Smooth muscle cell of the brain vasculature (primary cell): ENCODE measurements at places on chromosomes 7 and 10.
A peak's percentile ranks its signal among the peaks of the same experiment; 100 is the strongest.

DNA sequence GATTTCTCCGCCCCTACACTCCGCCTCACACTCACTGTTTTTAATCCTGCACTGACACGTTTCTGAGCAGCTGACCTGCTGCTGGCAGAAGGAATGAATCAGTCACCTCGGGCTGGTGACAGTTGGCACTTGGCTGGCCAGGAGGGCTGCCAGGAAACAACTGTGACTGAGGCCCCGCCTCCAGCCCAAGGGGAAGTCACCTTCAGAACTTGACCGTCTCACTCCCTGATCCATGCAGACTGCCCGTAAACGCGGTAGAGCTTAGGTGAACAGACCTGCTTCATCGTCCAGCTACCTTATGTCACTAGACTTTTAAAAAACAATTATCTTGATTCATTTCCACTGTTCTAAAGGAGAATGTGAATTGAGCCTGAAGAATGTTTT, 107.5 kb downstream of the DOCK1 start:
- DNase-seq: no peak

GRCh38 chr7:117098457-117098856, 145.2 kb downstream of the ST7 start:
- DNase-seq: peak; percentile 50

- DNase-seq: no peak
Measured at GRCh38 chr10:80671847-80672246, 134.1 kb downstream of the SH2D4B start.

DNA sequence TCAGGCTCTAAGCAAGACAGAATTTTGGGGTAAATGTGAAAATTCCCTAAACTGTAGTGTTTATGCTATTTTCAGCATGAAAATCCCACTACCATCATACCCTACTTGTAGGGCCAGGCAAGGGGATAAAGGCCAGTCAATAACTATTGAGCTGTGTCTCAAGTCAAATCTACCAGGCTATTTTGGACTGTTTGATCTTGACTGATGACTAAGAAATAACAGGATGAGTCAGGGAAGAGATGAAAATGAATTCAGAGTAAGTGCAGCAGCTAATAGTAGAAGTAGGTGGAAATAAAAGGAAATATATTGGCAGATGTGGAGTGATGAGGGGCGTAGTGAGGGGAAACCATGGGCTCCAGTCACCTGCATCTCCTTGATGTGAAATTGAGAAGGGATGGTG, 225.8 kb upstream of the PHYHIPL start:
- DNase-seq: no peak

DNA sequence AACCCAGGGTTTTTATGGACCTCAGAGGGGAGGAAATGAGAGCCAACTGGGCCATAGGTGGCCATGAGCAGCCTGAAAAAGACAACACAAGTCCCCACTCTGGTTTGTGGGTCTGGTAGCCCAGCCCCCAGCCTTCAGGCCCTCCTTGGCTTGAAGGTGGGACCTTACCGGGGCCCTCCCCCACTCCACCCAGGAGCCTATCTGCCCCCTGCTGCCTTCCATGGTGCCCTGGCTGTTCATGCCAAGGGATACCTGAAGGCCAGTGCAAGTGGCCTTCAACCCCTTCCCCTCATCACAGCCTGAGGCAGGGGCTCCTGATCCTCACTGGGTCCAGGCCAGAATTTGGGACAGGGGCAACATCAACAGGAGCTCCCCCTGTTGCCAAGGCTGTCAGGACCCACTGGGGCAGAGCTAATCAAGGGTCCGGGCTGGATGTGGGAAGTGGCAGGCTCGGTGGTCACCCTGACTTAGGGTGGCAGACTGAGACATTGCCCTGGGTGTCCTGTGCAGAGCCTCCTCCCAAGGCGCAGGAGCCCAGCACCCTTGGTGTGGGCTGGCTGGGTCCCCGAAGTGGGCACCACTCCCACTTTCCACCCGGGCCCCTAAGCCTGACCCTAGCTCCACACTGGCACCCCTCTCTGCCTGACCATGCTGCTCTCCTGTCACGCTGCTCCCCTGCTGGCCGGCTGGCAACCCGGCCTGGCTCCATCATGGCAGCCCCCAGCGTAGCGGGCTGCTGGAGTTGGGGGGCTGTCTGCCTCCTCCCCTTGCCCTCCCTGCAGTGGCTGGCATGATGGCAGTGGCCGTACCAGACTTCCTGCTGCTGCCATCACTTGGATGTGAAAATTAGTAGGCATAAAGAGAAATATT, 6.4 kb downstream of the WDFY4 start:
- DNase-seq: no peak

DNA sequence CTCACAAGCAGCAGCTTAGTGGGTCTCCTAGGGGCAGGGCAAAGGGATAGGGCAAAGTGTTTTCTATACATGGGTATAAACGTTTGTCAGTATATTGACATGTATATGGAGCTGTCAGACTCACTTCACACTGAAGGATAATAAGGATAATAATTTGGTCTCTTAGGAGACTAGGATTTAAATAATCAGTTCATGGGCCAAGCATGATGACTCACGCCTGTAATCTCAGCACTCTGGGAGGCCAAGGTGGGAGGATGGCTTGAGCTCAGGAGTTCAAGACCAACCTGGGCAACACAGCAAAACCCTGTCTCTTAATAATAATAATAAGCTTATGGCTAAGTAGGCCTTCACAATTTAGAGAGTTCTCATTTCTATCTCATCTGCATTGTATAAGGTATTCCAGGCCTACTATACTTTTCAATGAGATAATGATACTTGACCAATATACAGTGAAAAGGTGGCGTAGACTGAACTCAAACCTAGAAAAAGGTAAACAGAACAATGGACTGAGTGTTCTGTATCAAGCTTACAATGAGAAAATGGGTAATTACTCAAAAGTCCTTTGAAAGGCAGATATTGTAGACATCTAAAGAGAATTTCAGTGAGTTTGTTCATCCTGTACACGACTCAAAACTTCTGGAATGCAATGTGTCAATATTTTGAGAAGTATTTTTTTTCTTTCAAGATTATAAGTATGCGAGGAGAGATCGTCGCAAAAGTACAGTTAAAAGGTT, 7.0 kb downstream of the GSAP start:
- no peak for DNase-seq

GRCh38 chr7:47766126-47766525, 182.1 kb downstream of the PKD1L1 start:
- no peak for DNase-seq

- peak; percentile 45 for DNase-seq
Measured at GRCh38 chr10:121900443-121901174, 27.2 kb downstream of the ATE1 start.

DNA sequence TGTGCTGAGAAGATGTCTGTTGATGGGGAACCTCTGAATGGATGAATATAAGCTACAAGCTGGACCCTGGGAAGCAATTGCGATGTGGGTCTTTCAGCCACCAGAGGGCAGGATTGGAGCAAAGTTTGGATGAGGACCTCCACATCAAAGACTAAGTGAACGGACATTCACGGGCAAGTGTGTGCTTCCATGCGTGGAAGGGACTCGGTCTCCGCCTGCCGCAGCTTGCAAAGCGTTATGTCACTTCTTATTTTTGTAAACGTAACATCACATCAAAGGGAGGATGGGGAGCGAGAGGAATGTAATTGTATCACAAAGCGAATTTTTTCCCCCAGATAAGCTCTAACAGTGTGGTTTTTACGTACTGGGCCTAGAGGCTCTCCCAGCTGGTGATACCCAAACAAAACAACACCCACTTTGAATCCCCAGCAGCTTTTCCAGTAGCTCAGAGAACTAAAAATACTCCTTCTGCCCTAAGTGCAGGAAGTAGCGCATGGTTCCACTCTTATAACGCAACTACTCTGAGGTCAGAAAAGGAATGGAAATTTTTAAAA, 65.0 kb downstream of the VWA2 start:
- peak; percentile 80 for DNase-seq

DNA sequence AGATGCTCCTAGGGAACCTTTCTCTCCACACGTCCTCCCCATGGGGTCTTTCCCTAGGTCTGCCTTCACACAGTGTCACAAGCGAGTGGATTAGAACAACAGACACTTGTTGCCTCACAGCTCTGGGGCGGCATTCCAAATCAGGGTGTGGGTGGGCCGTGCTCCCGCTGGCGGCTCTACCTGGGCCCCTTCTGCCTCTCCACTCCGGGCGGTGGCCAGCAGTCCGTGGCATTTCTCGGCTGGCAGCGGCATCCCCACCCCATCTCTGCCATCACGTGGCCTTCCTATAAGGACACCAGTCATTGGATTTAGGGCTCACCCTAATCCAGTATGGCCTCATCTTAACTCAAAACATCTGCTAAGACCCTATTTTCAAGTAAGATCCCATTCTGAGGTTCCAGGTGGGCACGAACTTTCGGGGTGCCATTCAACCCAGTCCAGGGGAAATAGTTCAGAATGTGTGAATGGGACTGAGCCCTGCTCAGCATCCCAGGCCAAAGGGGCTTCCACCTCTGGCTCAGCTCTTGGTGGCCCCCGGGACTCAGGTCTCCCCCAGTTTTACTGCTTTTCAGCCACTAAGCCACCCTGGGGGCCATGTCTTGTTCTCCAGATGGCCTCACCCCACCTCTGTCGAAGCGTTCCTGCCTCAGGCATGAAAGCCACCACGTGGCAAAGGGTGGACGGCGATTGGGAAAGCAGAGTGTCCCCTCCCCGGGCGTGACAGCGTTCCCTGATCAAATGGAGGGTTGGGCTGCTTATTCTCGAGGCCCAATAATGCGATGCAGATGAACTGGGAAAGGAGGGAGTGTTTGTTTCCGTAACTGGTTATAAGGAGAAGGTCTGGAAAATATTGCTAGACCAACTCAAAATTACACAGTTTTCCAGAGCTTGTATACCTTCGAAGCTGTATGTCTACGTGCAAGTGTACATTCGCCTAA, 350.0 kb downstream of the GLRX3 start:
- DNase-seq: no peak

DNA sequence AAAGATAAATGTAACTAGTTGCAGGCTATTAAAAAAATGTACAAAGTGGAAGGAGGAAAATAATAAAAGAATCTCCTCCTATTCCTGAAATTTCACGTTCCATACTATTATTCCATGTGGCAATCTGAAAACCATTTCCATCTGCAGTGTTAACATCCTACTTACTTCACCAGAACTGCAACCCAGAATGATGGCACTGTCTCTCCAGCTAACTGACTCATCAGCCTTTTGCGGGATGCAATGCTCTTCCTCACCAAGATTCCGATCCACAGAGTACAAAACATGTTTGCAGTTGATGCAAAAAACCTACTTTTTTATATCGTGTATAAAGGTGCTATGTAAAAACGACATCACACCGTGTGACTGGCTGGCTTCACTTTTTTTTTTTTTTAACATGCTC, 50.8 kb downstream of the ESYT2 start:
- no peak for DNase-seq

DNA sequence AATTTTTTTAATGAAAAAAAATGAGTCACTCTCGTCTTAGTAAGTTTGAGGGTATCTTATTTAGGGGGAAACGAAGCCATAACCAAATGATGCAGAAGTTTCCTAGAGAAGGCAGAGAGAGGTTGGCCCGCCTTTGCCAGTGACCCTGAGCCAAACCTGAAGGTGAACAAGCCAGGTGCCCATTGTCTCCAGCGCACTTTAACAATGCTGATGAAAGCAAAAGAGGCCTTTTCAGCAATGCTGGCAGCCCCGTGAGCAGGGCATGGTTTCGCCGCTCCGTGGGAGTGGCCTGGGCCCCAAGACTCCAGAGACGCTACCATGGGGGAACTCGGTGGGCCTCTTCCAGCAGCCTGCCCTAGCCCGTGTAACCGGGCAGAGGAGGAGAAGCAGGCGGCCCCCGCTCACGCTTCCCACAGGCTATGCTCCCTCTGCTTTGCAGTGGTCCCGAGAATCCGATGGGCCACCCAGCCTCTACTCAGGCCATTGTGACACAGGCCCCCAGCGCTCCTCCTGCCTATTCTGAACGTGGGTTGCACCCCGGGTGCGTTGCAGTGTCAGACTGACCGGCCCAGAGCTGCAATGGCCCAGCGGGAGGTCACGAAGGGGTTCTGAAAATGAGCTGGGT, 14.0 kb upstream of the UNCX start:
- no peak for DNase-seq

DNA sequence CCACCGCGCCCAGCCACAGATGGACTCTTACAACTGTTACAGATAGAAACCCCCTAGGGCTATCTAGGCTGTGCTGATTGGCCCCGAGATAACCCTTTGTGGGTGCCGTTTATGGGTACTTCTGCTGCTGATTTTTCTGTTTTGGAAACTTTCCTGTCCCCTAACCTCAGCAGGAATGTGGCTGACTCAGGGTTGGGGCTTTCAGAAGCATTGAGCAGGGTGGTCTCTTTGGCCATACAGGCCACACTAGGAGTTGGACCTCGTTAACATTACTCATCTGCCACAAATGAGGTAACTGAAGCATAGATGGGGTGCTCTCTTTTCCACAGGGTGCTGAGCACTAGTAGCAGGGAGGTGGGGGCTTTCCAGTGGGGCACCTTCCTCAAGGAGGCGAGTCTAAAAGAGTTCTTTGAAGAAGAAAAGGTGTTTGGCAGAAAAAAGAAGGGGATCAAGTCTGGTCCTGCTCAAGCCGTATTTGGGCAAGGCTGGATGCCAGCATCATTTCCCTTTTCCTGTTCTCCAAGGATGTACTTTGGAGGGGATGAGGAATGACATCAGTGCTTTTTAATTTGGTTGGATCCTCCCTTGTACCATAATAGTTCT, 6.4 kb downstream of the ZSCAN25 start:
- no peak for DNase-seq

GRCh38 chr10:126639084-126639483, 31.4 kb downstream of the C10orf90 start:
- no peak for DNase-seq

- no peak for DNase-seq
Measured at GRCh38 chr10:120641695-120642094, 184.7 kb downstream of the PLPP4 start.

GRCh38 chr10:19302117-19302516, 253.5 kb downstream of the MALRD1 start:
- no peak for DNase-seq

DNA sequence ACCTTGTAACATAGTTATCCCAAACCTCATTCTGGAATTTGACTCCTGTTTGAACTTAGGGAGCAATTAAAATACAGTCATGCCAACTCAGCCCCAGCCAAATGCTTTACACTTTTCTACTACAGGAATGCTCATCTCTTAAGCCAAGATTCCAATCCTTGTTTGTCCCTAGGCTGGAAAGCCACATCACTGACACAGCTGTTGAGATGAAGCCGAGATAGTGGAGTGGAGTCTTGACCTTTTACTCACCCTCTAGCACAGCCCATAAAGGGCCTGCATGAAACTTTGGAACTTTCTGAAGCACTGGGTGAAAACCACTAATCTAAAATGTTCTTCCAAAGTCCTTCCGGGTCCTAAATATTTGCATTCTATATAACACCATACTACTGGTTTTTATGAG, 247.3 kb downstream of the ETV1 start:
- no peak for DNase-seq

- DNase-seq: no peak
Measured at GRCh38 chr7:27351786-27352185, 109.2 kb downstream of the EVX1 start.

DNA sequence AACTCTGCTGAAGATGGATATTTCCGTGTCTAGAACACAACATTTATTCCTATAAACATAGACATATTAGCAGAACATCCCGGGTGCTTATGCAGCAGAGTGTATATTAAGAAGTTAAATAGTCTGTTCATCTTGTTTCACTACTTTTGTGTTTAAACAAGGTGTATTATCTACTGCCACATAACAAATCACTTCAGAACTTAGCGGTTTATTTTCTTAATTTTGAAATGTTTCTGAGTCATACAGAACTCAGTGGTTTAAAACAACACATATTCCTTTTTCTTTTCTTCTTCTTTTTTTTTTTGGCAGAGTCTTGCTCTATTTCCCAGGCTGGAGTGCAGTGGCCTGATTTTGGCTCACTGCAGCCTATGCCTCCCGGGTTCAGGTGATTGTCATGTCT, 25.8 kb downstream of the DENND10 start:
- no peak for DNase-seq

- no peak for DNase-seq
Measured at GRCh38 chr10:110919971-110920881, 822 bp downstream of the SHOC2 start.
